ENCODE measurements at places on chromosomes 16 and 17.

DNA sequence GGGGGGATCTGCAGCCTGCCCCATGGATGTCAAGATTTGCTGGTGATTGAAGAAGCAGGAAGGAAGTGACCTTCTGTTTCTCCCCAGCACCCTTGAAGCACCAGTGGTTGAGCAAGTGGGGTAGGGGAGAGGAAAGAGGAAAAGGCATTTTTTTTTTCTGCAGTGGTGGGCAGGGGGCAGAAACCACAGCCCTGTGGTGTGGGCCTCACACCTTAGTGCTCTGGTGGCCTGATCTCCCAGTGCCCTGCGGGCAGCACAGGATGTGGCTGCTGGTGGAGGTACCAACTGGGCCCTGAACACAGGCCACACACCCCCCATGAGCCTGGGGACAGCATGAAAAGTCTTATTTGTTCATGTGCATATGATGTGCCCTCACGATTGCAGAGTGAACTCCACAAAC, 7.1 kb downstream of the ITGAD start:
- DNase-seq, result no peak

- no peak for DNase-seq
Observed at GRCh38 chr17:81258292-81258691, 19.2 kb downstream of the NDUFAF8 start.

DNA sequence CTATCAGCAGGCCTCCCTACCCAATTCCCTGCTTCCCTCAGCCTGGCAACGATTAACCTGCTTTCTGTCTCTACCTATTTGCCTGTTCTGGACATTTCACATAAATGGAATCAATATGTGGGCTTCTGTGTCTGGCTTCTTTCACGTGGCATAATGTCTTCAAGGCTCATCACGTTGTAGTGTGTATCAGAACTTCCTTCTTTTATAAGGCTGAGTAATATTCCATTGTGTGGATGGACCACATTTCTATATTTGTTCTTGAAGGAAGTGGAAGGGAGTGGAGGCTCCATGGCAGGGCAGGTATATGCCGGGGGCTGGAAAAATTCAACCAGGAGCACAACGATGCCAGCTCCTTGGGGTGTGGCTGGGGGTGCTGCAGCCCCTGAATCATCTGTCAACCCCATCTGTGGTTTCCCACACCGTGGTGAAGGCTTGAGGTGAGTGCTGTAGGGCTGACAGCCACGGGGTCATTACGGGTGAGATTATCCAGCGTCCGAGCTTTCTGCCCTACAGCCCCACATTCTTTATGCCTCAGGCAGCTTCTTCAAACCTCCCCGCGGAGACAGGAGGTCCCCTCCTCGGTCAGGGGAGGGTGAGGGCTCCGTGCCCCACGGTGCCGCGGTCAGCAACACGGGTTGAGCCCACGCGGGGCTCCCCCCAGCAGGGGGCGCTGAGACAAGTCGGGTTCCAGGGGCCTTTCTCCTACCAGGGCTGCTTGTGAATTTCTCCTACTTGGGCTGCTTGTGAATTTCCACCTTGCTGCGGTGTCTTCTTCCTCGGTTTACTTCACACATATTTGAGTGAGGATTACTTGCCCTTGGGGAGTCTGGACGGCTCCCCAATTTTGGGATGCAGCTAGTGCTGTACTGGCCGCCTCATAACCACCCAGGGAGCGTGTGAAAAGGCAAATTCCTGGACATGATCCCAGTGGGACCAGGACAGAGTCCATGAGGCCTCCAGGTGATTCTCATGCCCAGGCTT, 18.3 kb upstream of the WFIKKN2 start:
- DNase-seq, result peak; percentile 65

DNA sequence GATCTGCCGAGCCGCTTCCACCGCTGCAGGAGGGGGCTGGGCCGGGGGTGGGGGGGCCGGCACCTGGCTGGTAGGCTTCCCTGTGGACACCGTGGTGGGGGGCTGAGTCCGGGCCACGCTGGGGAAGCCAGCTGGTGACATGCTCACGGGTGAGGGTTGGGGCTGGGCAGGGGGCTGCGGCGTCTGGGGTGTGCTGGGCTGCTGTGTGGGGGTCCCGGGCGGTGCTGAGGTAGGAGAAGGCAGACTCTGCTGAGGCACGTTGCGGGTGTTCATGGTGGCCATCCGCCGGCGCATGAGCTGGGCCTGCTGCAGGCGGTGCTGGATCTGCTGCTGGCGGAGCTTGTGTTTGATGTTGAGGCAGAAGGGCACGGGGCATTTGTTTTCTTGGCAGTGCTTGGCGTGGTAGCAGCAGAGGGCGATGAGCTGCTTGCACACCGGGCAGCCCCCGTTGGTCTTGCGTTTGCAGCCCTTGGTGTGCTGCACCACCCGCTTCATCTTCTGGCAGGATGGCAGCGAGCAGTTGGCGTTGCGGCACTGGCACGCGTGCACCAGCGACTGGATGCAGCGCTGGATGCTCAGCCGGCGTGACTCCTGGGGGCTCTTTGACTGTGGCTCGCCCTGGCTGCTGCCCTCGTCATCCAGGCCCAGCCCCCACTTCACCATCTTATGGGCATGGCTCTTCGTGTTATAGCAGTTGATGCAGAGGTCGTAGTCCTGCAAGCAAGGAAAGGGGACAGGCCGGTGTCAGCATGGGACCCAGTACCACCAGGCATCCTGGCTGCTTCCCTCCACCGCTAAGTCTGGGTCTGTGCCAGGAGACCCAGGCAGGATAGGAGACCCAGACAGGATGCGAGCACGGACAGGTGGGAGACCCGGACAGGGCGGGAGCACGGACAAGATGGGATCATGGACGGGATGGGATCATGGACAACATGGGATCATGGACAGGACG, 12.1 kb upstream of the TRAP1 start:
- no peak for DNase-seq

DNA sequence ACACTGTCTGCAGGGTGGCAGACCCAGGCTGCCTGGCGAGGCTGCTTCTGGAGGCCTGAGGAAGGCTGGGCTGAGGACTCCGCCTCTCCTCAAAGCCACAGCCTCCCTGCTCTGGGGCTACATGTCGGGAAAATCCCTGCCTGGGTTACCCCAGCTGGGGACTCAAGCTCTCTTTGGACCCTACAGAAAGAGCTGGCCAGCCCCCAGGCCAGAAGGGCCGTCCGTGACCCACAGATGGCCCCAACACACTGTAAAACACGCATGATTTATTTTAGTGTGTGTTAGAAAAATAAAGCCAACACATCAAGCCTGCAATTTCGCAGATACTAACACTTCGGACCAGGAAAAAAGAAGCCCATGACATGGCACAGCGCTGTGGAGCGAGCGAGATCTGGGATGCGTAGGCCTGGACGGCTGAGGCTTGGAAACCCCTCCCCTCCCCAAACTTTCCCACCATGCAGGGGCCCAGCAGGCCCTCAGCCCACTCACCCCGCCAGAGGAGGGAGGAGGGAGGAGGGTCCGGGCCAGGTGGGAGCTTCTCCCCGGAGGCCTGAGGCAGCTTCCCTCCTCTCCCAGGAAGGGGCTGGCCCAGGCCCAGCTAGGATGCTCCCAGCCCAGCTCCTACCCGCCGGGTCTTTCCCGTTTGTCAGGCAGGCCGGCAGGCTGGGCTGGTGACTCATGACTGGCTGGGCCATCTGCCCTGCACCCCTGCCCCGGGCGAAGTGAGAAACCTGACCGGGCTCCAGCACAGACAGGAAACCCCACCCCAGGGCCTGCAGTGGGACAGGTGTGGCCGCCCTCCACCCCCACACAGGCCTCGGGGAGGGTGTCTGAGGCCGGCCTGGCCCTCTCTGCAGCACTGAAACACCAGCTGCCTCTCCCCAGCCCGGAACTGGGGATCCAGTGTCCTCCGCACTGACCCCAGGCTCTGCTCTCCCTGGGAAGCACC, 34.1 kb upstream of the SLC38A10 start:
- DNase-seq, result no peak

GRCh38 chr17:68792042-68792685, 163.0 kb downstream of the ABCA8 start:
- no peak for DNase-seq

GRCh38 chr17:19424934-19425868, 14.2 kb downstream of the RNF112 start:
- DNase-seq, result no peak

- no peak for DNase-seq
Observed at GRCh38 chr17:29138184-29138955, 41.8 kb downstream of the MYO18A start.

DNA sequence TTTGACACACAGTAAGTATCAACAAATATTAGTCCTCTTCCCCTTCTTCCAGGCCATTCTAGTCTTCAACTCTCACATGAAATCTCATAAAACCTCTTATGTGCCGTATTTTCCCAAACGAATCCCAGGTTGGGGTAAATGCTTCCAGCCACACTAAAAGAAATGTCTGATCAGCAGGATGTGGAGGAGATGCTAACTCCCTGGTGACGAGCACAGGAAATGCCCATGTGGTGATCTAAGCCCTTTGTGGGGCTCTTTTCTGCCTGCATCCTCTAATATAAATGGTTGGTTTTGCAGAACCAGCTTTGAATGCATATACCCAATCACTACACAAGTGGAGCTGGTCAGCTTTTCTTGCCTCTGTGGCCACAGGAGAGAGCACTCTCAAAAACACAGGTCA, 498.2 kb upstream of the ERCC4 start:
- DNase-seq, result no peak

- no peak for DNase-seq
Observed at GRCh38 chr17:2692781-2693135, 18.8 kb downstream of the CLUH start.

GRCh38 chr17:2444382-2444781, 43.5 kb upstream of the MNT start:
- DNase-seq, result no peak

GRCh38 chr17:34639706-34640425, 60.5 kb downstream of the TMEM132E start:
- DNase-seq, result no peak

- DNase-seq, result no peak
Observed at GRCh38 chr16:73265124-73265837, 217.4 kb upstream of the ZFHX3 start.

DNA sequence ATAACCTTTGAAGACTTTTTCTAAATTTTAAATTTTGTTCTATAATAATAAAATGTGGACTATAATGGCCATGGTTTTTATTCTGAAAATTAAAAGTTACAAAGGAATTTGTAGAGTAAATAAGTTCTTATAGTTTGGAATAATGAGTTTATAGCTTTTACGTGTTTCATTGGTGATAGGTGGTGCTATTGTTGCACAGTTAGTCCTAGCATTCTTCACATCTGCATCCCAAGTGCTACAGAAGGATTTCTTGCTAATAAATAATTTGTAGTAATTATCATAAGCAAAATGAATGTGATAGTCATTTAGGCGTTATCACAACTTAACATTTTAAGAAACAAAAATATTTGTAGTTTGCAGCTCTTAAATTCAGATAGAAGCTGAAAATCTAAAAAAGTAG, 67.9 kb downstream of the BCAS3 start:
- no peak for DNase-seq

DNA sequence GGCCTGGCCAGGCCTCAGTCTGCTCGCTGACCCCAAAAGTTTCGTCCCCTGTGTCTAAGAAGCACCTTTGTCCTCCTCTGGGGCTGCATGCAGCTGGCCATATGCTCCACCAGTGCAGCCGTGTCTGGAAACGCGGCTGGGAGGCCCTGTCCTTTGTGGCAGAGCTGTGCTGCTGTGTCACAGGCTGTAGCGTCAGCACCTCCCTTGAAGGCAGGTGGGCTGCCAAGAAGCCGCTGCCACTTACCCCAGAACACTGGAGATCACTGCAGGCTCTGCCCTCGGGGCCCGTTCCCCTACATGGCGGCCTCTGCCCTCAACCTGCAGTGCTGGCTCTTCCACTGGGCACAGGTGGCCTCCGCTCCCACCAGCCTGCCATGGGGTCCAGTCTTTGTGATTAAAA, 15.7 kb upstream of the MC1R start:
- DNase-seq, result no peak

DNA sequence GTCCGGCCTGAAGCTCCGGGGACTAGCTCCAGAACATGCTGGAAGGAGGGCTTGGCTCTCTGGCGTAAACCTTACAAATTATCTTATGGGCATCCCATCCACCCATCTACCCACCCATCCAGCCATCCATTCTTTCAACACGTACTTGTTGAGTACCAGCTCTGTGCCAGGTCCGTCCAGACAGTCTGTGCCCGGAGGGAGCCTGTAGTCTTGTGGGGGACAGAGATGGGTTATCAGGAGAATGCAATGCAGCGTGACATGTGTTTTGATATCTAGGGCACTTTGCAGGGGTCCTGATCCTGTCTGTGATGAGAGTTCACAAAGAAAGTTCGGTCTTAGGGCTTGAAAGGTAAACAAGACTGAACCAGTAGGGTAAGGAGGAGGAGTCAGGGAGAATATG, 4.1 kb upstream of the SLC13A2 start:
- no peak for DNase-seq

DNA sequence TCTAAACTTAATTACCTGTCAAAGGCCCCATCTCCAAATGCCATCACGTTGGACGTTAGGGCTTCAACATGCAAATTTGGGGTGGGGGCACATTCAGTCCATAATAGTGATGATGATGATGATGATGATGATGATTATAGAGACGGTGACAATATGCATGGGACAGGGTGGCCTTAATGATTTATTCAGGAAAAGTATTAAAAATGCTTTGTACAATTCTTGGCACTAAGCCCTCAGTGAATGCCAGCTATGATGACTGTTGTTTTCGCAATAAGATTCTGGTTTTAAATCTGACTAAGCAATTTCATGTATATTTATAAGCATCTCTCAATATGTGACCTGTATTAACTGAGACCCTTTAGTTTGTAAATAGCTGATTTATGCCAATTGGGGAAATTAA, 106.3 kb downstream of the C16orf95 start:
- DNase-seq, result no peak

- DNase-seq, result no peak
Observed at GRCh38 chr16:89365044-89365467, 125.3 kb downstream of the ANKRD11 start.

- no peak for DNase-seq
Observed at GRCh38 chr16:22359679-22360078, 14.7 kb downstream of the CDR2 start.

- no peak for DNase-seq
Observed at GRCh38 chr17:71881041-71881440, 239.8 kb upstream of the SOX9 start.

- DNase-seq, result no peak
Observed at GRCh38 chr17:11240841-11241610, at the start of gene SHISA6. Gene SHISA6, plus strand, starts transcription at chr17:11241213.

DNA sequence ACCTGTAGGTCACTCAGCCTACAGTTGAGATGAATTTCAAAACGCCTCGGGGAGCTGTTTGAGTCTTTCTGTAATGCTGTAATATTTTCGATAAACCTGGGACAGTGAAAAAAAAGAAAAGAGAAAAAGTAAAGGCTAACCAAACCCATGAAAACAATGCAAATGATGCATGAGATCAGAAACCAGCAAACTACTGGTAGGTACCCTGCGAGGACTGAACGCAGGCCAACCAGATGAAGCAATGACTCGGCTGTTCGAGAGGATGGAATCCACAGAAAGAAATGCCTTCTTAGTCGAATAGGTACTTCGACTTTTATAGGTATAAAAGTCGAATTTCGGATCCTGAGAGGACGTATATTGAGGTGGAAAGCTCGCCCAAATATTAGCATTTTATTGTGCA, 509 bp upstream of the ATAD5 start:
- DNase-seq, result no peak

DNA sequence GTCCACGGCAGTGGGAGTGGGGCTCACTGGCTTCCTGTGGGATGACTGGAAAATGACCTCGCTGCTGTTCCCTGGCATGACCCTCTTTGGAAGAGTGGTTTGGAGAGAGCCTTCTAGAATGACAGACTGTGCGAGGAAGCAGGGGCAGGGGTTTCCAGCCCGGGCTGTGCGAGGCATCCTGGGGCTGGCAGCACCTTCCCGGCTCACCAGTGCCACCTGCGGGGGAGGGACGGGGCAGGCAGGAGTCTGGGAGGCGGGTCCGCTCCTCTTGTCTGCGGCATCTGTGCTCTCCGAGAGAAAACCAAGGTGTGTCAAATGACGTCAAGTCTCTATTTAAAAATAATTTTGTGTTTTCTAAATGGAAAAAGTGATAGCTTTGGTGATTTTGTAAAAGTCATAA, 7.8 kb upstream of the RNF213 start:
- peak; percentile 78 for DNase-seq
